ENCODE measurements at places on chromosomes 4 and X.

DNA sequence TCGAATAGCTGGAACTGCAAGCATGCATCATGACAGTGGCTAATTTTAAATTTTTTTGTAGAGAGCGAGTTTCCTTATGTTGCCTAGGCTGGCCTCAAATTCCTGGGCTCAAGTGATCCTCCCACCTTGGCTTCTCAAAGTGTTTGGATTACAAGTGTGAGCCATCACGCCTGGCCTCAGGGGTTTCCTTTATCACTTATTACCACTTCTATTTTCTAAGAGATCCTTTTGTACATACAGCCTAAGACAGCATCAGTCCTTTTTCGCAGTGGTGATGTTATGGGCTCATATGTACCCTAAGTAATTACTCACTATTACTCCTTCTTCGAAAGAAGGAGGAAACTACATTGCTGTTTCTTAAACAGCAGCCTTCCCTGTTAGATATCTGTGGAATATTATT is 54.1 kb upstream of the CDKN2AIP start:
- no peak for DNase-seq

DNA sequence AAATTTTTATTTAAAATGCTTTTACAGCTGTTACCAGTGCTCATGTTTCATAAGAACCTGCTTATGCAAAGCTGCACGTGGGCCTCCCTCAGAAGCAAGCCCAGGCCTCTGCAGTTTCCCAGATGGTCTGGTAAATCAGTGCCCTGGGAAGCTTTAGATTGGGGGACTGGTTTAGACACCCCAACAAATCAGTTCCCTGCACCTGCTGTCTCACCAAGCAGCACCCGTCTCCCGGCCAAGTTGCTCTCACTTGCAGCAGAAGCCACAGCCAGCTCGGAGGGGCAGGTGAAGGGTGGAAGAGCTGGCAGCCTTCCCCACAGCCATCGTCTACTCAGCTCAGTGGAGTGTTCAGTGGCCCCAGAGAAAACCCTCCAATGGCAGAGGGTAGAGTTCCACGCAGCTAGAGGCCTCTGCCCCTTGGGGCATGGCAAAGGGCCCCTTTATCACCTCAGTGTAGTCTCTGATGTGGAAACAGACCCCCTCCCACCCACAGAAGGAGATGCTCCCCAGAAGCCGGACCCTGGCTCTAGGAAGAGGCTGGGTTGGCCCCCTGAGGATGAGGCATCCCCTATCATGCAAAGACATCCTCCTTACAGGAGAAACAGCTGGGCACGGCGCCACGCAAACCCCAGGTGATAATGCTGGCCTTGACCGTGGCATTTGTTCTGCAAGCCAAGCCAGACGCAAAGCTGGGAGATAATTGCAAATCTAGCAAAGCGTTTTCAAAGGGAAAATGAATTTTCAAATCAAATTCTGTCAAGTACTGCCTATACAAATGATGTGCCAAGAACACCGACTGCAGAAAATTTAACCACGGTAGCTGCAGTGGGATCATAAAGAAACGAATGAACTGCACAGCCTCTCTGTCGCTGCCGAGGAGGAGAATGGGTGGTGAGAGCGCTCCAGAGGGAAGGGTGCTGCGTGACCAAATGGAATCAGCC is 51.9 kb downstream of the ZFYVE28 start:
- DNase-seq: no peak

GRCh38 chr4:111937368-111937767 is 207.9 kb upstream of the FAM241A start:
- no peak for DNase-seq

DNA sequence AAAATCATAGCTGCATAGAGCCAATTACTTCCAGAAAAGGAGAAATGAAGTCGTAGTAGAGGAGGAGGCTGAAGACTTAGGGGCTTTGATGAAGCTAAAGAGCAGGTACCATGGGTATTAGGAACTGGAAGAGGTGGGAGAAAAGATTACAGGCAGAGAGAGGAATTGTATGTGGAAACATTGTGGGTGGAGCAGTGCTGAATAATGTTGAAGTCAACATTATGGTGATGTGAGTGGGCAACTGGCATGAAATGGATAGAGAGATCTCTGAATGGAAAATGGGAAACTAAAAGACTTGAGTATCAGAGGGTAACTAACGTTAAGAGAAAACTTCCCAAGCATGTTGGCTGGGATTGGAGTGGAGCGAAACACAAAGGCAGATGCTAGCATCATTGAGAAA is 92.5 kb downstream of the AREG start:
- DNase-seq: no peak

DNA sequence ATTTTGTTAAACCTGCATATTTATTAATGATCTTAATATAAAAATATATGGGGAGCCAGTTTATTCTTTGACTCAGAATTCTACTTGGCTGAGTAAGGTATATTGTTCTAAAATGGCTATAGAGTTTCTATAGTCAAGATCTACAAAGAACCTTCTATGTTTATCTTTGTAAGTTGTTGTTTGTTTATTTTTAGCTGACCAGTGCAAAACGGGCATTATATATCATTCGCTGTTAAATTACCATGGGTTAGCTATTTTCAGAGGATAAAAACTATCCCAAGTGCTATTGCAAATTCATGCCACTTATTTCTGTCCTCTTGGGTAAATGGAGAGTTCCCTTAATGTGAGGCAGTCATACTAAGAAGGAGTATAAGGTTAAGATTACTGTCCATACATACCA is 5.3 kb upstream of the SPOCK3 start:
- DNase-seq: no peak

DNA sequence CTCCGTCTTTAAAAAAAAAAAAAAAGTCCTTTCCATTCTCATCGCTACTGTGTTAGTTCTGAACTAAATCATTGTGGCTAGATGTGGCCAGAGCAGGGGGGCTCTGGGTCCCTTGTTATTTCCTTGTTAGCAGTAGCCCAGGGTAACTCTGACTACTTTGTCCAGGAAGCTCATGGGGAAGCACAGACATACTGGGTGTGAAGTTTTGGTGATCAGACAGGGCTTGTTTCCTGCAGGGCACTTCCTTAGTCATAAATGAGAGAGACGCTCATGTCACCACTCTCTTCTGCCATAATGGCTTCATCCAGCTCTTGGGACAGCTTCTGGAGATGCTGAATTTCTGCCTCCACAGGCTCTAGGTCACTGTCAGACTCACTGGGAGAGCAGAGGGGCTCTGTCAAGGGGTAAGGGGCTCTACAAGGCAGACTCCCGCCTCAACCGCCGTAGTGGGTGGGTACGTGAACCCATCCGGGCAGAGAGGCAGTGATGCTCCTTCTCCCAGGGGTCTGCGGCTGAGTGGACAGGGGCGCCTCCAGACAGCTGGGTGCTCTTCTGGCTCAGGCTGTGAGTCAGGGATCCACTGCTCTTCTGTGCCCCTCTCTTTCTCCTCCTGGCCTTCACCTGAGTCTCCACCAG is 12.9 kb downstream of the STIM2 start:
- DNase-seq: no peak

DNA sequence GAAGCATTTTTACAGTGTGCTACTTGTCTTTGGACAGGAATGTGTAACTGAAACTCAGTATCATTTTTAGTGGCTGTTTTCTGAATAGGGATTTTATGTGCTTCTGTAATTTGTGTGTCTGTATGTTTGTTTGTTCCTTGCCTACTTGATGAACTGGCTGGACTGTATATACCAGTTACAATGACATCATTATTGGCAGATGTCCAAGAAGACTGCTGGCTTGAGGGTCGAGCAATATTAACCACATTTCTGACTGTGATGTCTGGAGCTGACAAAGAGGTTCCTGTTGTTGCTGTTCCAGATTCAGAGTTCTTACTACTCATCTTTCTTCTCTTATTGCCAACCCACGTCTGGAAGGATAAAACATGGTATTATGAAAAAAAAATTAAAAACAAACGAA is 33.0 kb downstream of the HDX start:
- DNase-seq: no peak
